ENCODE measurements at places on chromosomes 12 and 14. TPM values are rescaled to one million over a fixed set of nuclear protein-coding genes. Genes with fewer than 3 reads are reported as not detected.

DNA sequence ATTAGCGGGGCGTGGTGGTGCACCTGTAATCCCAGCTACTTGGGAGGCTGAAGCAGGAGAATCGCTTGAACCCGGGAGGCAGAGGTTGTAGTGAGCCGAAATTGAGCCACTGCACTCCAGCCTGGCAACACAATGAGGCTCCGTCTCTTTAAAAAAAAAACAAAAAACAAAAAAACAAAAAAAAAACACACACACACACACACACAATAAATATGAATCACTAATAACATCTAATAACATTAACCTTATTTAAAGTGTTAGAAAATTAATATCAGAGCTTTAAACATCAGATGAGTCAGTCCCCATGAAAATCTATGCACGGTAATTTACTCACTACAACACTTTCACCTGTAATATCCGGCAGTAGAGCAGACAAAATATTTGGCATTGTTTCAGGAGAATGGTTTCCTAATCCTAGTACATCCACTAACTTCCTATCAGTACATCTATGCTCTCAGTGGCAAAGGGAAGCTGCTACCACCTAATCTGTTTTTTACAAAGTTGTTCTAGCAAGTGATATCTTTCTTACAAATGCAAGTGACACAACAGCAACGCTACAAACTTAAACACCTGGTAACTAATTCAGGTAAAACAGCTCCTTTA is 36.2 kb downstream of the MED13L start:
- H3K4me3 ChIP-seq: no peak overlapping the region
- H3K27me3 ChIP-seq: no peaks in the 10 kb centered on the region
- DNase-seq: no peak
- H3K4me1 ChIP-seq: peaks cover 68% of the 10 kb centered on the region
- no peak overlapping the region for H3K27ac ChIP-seq

- H3K36me3 ChIP-seq: no peaks in the 10 kb centered on the region
- no peak overlapping the region for H3K4me3 ChIP-seq
- DNase-seq: no peak
- H3K4me1 ChIP-seq: no peaks in the 10 kb centered on the region
These were observed 85.8 kb downstream of the TBX5 start for GRCh38 chr12:114320101-114320500.

GRCh38 chr14:29459531-29459930 is 468.1 kb downstream of the PRKD1 start:
- no peaks in the 10 kb centered on the region for H3K4me1 ChIP-seq
- H3K27me3 ChIP-seq: no peaks in the 10 kb centered on the region
- DNase-seq: no peak
- no peak overlapping the region for H3K27ac ChIP-seq
- H3K36me3 ChIP-seq: no peaks in the 10 kb centered on the region
- no peak overlapping the region for H3K4me3 ChIP-seq

TEX22 gene
- 3.8 TPM for total RNA-seq

DNA sequence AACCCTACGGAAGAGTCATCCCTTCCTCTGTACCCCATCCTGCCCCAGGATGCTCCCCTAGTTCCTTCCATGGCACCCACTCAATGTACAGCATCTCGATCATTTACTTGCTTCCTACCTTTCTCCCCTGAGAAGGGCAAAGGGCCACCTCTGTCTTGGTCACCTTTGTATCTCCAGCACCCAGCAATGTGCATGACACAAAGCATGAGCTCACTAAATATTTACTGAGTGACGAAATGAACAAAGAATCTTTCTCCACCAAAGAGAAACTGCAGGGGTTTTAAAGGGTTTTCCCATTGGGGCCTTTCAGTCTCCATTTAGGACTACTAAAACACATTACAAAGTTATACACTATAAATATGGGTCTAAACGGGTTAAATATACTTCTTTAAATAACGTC is 30.6 kb downstream of the ATG14 start:
- no peak overlapping the region for H3K27ac ChIP-seq
- peaks cover 97% of the 10 kb centered on the region for H3K36me3 ChIP-seq
- no peaks in the 10 kb centered on the region for H3K27me3 ChIP-seq
- no peaks in the 10 kb centered on the region for H3K4me1 ChIP-seq
- DNase-seq: no peak

Data from lower lobe of right lung (tissue), 2 donors.